ENCODE measurements at places on chromosomes 3 and 15.

- DNase-seq = no peak
Observed at GRCh38 chr15:71455107-71455506, 339.8 kb downstream of the THSD4 start.

DNA sequence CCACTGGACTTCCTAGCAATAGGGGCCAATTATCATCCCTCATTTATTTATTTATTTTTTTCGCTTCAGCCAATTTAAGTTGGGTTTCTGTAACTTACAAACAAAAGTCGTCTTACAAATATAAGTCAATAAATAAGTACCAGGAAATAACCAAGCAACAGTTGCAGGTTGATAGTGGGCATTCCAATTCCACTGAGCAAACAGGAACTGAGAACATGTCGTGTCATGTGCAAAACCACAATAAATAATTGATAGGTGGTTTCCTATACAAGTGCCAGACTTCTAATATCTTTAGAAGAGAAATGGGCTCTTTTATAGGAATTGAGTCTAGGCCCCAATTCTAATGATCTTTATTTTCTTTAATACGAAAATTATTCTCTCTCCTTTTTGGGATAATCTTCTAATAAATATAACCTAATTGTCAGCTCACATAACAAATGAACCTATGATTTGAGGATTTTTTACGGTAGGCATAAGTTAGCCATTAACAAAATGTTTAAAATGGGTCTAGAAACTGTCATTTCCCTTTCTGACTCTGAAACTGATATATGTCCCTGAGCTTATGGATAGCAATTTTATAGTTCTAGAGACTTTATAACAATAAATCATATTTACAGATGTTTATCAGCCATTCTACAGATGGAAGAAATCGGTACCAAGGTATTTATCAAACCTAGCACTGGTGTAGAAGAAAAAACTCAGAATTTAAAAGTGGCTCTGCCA, 571.8 kb downstream of the FOXP1 start:
- no peak for DNase-seq

DNA sequence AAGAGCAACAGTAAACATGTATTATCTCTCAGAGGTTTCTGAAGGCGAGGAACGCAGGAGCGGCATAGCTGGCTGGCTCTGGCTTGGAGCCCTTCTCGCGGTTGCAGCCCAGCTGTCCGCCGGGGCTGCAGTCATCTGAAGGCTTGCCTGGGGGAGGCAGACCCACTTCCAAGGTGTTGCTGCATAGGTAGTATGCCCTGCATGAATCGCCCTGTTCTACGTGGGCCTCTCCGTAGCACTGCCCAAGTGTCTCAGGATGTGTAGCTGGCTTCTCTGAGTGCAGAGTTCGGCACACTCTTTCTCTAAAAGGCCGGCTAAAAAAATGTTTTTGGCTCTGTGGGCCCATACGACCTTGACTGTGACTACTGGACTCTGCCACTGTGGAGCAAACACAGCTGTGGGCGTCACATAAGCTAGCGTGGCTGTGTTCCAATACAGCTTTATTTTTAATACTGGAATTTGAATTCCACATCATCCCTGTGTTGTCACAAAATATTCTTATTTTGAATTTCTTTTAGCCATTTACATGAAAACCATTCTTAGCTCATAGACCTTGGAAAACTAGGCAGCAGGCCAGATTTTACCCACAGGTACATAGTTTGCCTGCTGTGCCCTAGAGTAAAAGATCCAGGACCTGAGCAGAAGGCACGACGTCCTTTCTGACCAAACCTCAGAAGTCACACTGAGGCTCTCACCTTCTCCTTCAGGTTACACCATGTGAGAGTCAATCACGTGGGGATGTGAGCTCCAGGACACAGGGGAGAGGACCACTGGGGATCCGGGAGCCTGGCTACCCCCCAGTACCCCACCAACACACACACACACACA, 55.9 kb downstream of the PGPEP1L start:
- DNase-seq = no peak

GRCh38 chr3:69379661-69380060, 6.2 kb downstream of the FRMD4B start:
- no peak for DNase-seq

All from right kidney (tissue), 9 donors.